Stimulated activated CD8-positive, alpha-beta memory T cell treated with anti-CD3 and anti-CD28 coated beads, Interleukin-4, amount 100 ng/mL, for 48 hours (primary cell): ENCODE measurements at places on chromosomes 5 and 9.

DNA sequence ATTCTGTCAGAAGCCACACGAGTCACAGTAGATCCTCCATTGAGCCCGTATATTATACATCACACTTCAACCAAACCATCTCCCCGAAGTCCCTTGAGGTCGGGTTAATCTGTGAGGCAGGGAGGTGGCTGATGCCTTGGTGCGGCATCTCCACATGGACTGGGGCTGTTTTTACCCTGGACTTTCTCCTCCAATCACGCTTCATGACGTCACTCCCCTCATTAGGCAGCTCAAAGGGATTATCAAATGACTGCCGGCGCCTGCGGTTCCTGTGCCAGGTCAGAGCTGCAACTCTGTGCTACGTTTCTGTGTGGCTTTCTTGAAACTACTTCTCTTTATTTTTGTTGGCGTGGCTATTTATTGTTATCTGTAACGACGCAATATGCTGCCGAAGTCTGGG, 53.7 kb downstream of the TMOD1 start:
- DNase-seq = no peak

DNA sequence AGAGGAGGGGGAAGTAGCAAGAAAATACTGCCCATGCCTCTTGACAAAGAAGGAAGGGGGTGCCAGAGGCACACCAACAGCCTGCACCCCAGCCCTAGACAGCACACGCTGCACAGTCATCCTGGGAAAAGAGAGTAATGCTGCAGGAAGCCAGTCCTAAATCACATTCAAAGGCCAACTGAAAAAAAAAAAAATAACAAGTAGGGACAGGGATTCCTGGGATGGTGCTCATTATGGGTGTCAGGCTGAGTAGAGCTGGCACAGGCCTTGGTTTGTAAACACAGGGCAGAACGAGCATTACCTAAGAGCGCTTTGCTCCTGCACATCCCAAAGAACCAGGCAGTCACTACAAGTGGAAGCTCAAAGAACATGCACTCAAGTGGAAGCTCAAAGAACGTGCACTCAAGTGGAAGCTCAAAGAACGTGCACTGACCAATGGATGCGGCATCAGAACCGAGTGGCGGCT, 7.8 kb downstream of the RAPGEF1 start:
- no peak for DNase-seq

DNA sequence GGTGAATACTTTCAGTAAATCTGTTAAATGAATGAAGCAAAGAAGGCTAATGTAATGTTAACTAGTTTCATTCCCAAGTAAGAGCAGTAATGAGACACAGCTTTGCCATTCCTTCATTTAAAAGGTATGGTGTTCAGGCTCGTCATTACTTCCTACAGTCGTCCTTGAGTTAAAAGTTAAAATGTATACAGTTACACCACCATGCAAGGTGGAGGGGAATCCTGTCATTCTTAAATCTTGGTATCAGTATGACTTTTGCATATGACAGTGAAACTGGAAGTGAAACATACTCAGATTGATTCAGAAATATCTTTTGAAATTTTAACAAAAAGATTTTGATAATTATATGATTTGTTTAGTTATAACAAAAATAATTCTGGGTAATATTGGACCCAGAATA, 25.9 kb downstream of the MTRR start:
- no peak for DNase-seq

DNA sequence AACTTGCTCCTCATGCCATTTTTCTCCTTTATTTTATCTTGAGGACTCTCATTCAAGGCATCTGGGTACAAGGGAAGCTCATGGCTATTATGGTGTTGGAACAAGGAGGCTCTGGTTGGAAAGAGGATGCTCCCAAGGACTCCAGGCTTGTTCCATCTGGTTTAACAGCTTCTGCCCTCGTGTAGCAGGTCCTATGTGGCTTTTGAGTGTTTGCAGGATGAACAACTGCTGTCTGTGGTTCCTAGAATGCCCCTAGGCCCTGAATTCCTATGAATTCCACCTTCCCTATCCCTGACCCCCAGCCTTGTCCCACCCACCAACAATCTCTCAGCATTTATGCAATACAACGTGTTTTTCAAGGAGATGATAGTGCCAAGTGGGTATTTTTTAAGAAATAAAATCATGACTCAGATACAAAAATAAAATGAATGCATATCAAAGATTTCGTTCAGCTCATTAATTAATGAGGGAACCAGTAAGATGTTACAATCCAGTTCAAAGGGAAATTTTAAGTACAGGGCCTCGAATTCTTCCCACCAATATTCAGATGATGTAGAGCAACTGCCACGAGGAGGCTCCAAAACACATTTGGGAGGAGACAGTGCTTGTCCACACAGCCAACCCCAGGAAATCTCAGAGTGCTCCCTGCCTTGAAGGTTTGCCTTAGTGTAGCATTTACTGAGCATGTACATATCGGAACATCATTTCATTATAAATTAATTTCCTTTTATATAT, 182.0 kb downstream of the MUSK start:
- no peak for DNase-seq

GRCh38 chr5:173108914-173109313, 35.4 kb upstream of the BNIP1 start:
- no peak for DNase-seq

- peak; percentile 95 for DNase-seq
These were observed at the start of gene ZFAND5 for GRCh38 chr9:72364679-72365524. Gene ZFAND5, minus strand, starts transcription at chr9:72365208. Its CDS starts 4,430 bp downstream, at chr9:72360778.
